ENCODE measurements at places on chromosomes 1 and 21.

DNA sequence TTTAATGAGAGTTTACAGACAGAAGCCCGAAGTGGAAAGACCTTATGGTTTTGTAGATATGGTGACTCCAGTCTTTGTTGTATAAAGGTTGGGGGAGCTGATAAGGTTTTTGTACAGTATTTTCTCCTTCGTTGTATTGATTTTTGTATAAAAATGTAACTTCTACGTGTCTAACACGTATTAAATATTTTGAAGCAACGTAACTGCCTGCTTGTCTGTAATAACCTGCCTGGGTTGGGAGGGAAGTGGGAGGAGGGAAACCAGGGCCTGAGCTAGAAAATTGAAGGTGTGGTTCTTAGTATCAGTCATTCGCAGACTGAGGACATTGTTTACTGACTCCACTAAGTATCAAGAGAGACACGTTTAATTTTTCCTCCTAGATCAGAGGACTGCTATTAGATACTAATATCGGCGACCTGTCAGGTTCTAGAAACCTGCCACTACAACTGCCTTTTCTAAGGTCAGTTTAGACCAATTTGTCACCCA lies 2.2 kb downstream of the IER5 start:
- DNase-seq = no peak

DNA sequence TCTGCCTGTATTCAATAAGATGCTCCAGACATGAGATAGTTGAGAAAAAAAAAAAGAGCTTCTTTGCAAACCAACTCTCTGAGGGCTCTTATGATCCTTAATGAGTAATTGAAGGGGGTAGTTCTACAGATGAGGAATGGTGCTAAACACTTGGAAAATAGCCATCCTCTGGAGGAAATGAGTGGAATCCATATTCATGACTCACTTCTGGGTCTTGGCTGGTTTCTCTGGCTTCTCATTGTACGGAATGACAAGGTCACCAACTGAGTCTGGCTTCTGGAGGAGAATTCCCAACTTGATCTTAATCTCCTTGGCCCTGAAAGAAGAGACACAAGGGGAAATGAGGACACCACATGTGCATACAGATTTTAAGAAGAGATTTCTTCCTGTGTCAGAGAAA lies 34.7 kb downstream of the RGS5 start:
- peak; percentile 29 for DNase-seq

GRCh38 chr1:200877839-200878551 lies 5.2 kb downstream of the GPR25 start:
- DNase-seq = no peak

DNA sequence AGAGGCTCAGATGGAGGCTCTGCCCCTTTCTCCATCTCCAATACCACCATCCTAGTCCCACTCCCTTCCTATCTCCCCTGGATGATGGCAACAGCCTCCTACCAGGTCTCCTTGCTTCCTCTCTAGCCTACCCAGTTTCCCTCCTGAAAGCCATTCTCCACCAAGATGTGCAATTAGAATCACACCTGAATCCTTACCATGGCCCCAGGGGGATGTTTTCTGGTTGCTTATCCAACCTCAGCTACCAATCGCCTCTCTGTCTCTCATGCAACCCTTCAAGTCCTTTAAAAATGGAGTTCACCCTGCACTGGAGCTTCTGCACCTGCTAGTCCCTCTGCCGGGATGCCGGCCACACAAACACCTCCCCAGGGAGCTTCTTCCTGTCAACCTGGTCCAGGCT lies 2.9 kb downstream of the RCAN1 start:
- DNase-seq = no peak

DNA sequence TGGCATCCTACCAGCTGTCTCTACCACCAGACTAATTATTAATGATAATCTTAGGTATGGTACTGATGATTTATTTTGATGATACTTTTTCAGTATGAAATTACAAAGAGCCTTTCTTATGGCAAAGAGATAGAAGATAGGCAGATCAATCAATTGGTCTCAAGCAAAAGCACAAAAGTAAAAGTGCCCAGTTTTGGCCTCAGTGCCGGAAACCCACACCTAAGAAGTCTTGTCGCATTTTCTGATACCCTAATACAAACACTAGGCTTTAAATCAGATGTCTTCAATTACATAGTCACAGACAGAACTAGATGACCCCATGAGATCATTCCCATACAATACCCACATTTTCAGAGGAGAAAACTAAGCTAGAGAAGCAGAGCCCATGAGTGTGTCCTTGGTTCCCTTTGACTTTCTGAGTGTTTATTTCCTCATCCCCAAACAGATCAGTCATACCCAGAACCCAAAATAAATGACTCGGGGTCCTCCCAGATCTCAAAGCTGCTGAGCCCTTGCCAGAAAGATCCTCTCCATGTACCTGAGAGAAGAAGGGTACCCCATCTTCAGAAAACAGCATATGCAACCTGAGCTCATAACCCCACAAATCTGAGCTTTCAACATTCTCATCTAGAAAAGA lies 7.7 kb downstream of the ITPKB start:
- no peak for DNase-seq

DNA sequence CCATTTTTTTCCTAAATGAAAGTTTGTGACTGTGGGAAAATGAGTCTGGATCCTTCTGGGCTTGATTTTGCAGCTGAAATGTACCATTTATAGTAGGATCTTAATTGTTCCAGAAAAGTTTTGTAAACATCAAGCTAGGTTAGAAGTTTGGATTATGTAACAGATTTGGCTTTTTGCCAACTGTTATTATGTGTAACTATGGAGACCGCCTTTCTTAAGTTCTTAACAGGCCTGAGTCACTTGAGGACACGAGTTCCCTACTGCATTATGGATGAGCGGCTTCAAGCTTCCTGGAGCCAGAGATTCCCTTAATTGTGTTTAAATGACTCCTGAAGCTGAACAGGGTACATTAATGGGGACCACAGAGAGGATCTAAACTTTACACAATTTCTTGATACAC lies 22.2 kb downstream of the SLC25A33 start:
- peak; percentile 74 for DNase-seq

DNA sequence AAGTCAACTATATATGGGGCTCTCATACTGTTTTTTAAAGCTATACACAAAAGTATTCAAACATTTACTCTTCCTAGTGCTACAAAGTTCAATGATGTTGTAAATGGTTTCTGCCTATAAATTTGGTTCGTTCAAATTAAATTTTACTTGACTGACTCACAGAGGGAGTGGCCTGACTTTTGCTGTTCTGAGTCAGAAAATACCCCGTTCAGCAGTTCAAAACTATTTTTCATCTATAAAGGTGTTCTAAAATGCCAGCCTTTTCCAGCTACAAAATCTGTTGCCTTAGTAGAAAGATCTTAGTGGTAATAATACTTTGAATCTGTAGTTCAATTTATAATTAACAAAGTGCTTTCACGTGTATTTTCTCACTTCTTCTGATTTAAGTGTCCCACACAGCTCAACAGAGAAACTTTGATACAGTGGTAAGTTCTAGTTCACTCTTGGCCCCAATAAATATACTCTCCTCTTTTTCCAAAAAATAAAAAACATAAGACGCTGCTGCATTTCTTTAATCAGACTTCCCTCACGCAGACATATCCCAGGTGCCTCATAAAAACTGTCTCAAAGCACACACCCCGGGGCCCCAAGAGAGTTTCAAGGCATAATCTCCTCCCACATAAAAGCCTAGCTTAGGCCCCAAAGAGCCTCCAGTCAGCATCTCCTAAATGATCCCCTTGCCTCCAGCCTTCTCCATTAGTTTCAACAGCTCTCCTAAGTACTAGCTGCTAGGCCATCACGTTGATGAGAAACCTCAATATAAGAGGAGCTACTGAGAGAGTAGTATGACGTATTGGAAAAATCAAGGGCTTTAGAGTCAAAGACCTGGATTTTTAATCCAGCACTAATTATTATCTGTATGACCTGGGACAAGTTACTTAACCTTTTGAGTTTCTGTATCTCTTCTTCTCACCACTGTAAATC lies 3.2 kb downstream of the PTP4A2 start:
- DNase-seq = no peak

DNA sequence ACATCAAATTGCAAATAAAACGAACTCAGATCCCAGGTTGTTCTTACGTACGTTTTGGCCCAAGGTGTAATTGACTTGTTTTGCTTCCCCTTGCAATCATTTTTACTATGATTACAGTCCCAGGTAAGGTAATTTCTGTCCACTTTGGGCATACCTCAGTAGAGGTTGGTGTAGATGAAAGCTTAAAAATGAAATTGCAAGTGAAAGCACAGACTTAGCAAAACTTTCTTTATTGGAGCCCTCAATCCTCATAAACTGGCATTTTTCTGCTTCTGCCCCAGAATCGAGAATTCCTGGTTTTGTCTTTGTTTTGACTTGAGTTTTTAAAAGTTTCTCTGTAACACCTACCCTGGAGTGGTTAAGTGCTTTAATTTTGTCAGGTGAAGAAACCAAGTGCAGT lies 9.4 kb downstream of the MRPS6 start:
- no peak for DNase-seq

DNA sequence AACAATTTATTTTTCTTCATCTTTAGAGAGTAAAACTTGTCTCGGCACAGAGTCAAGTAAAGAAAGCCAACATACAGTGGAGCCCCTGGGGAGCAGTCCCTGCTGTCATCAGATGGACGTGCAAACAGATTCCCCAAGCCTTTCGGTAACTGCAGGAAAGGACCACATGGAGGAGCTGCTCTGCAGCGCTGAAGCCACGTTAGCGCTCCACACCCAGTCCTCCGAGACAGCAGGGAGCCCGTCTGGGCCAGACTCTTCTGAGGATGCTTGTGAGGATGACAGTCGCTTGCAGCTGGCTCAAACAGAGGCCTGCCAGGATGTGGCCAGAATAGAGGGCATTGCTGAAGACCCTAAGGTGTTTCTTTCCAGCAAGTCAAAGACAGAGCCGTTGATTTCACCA lies 77.1 kb upstream of the SCCPDH start:
- DNase-seq = peak; percentile 81

GRCh38 chr1:241077386-241078147 lies 279.4 kb downstream of the RGS7 start:
- peak; percentile 49 for DNase-seq

GRCh38 chr1:102365071-102365470 lies 368.3 kb upstream of the OLFM3 start:
- DNase-seq = no peak

DNA sequence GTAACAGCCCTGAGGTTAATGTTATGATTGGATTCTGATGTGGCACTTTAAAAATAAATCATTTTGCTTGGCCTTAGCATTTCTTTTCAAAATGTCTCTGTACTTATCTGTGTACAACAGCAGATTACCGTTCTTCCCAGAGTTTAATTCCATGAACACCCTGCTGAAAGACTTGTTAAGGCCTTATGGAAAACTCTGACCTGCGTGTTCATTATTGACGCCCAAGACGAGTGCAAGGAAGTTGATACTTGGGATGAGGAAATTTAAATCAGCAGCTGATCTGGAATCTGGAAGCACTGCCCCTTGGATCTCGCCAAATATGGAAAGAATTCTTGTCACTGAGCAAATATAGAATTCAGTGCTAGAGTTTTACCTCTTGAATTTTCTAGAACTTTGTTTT lies 6.7 kb downstream of the ERG start:
- DNase-seq = no peak

DNA sequence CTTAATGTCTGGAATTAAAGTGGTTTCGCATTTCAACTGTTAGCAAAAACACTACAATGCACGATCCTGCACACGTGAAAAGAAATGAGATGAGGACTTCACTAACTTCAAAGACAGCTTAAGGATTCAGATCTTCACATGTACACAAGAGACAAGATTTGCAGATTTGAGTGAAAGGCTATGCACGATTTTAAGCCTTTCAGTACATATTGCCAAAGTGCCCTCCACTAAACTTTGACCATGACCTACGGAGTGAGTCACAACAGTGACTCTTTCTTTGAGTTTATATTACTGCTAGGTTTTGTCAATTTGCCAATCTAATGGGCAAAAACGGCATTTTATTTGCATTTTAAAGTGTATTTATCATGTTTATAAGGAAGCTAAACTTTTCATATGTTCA lies 41.2 kb upstream of the CR1L start:
- DNase-seq = no peak

DNA sequence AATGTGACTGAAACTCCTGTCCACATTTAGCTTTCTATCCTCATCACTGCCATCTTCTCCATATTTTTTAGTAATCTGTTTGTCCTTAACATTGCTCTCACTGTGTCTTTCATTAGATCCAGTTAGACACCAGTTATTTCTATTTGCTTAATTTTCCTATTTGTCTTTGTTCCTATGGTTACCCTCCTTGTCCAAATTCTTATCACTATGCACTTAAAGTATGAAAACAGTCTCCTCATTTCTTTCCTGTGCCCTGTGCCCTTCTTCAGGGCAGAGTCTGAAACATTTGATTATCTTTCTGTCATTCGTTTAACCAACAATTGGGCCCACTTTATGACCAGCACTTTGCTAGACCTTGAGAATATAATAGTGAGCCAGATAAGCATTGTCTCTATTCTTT lies 64.2 kb downstream of the SLC30A7 start:
- DNase-seq = no peak

- no peak for DNase-seq
Observed at GRCh38 chr1:231611851-231612250, 14.7 kb upstream of the DISC1 start.
